AG10803 (cell line): ENCODE measurements at places on chromosomes 7 and 10.
A peak's percentile ranks its signal among the peaks of the same experiment; 100 is the strongest.

- peak; percentile 69 for DNase-seq
These were observed 172.4 kb upstream of the LANCL2 start for GRCh38 chr7:55192723-55193122.

DNA sequence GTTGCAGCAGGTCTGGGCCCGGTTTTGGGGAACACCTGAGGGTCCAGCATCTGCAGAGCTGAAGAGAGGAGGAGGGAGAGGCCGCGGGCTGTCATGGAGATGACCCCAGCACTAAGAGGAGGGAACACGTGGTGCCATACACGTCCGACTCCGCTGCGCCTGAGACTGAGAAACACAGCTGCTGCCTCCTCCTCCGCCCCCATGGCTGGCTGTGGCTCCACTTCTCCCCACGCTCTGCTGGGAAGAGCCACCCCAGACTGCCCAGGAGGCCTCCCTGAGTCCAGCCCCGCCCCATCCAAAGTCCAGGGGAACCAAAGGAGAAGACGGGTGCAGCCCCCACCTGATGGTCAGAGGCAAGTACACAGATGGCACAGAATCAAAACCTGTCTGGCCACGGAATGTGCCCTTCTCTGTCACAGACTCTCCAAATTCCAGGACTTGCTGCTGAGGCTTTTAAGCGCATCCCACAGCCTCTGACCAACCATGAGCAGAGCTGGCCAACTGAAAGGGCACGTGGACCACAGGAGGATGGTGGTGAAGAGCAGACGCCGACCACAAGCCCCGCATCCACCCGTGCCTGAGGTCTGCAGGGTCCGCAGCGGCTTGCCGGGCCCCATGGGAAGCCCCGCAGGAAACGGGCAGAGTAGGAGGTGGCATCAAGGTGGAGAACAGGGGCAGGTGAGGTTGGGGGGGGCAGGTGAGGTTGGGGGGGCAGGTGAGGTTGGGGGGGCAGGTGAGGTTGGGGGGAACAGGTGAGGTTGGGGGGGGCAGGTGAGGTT lies 24.0 kb downstream of the STK32C start:
- DNase-seq: no peak

GRCh38 chr10:91632671-91633550 lies at the start of gene PPP1R3C:
TSS of gene PPP1R3C (minus strand) at chr10:91633071. CDS start at chr10:91632969, 102 bp downstream.
- DNase-seq: peak; percentile 96

- DNase-seq: peak; percentile 94
These were observed at the start of gene GLI3 for GRCh38 chr7:42236976-42237810. TSS of gene GLI3 (minus strand) at chr7:42237209. CDS start at chr7:42223253, 13,956 bp downstream.

DNA sequence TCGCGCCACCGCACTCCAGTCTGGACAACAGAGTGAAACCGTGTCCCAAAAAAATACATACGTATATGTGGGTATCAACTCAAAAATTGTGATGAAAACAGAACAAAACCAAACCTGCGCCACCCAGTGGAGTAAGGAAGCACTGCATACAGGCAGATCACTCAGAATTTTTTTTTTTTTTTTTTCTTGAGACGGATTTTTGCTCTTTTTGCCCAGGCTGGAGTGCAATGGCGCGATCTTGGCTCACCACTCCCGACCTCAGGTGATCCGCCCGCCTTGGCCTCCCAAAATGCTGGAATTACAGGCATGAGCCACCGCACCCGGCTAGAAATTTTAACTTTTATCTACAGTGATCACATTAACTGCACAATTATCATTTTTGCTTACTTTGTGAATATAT lies 9.1 kb upstream of the TMEM236 start:
- peak; percentile 56 for DNase-seq

- DNase-seq: peak; percentile 49
These were observed 34.7 kb upstream of the HPS1 start for GRCh38 chr10:98481404-98481945.

DNA sequence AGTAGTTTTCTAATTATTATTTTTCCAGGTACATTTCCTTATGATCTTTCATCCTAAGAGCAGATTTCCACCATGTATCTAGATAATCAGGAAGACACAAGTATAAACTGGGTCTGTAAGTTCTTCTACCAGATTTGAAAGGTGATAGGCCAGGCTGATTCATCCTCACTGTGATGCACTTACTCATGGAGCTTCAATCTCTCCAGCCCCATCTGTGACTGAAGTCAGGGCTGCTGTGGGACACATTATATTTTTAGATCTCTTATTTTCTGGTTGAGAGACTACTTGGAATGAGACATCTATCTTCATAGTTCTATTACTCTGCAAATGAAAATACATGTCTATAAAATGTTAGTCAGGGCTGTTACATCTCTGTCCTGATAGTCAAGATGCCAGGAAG lies 85.5 kb upstream of the SLC25A13 start:
- DNase-seq: peak; percentile 17

- peak; percentile 78 for DNase-seq
These were observed 29.6 kb downstream of the ARHGAP21 start for GRCh38 chr10:24694086-24694485.

DNA sequence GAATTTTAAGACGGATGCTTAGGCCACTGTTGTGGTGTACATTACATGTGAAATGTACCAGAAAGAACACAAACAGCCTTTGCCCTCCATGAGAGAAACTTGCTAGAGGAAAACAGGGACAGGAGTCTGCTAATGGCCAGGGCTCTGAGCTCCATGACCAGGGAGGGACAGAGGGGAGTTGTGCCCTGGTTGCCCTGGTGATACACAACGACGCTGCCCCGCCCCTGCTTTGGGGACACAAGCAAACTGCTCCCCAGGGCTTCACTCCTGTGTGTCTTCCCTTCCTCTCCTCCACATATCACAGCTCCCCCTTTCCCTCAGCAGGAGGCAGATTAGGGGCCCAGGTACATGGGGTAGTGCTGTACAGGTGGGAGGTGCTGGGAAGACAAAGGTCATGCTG lies 36.2 kb downstream of the AMPH start:
- no peak for DNase-seq
